ENCODE measurements at places on chromosomes 3 and 15. TPM values are rescaled to one million over a fixed set of nuclear protein-coding genes. Genes with fewer than 3 reads are reported as not detected.

The HHATL gene
- not detected for total RNA-seq

The SSUH2 gene
- total RNA-seq: not detected

DNA sequence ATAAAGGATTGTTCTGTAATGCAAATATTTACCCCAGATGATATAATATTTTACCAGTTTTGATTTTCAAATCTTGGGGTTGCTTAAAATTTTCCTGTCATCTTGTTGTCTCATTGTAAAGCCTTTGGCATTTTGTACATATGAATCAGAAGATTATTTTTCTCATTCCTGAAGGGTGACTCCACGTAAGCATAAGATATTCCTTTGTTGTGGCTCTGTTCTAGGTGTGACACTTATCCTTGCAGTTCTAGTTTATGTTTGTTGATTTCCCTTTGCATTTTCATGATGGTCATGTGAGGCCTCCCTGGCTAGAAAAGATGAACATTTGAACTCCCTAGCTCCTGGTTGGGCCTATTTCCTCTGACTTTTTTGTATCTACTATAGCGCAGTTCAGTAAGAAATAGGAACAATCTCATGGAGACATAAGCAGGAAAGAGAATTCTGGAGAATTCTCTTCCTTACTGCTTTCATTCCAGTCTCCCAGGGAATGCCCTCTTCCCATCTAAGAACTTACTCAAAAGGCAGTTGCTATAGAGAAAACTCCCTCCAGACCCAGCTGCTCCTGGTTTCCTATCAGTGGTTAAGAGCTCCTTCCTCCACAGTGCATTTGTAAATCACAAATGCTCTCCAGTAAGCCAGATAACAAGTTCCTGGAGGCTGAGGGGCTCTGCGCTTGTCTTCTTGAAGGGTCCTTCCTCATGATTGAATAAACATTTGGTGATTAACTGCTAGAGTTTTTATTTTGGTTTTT, 124.7 kb downstream of the WNT5A start:
- no peak overlapping the region for H3K4me3 ChIP-seq
- H3K27ac ChIP-seq: no peak overlapping the region
- H3K27me3 ChIP-seq: no peaks in the 10 kb centered on the region
- no peaks in the 10 kb centered on the region for H3K36me3 ChIP-seq
- DNase-seq: no peak

The MYLK gene
- 0.09 TPM for total RNA-seq

The CTXN2 gene
- not detected for total RNA-seq

Data from CD8-positive, alpha-beta memory T cell (primary cell).